Articular chondrocyte of knee joint (primary cell): ENCODE measurements at places on chromosomes 16 and 17. TPM values are rescaled to one million over a fixed set of nuclear protein-coding genes. Genes with fewer than 3 reads are reported as not detected.

The KRT25 gene
- total RNA-seq, result not detected in 2 replicates

The LDHD gene
- 2.8 and 3.8 TPM in 2 replicates for total RNA-seq

The NKD1 gene
- total RNA-seq, result 0.54 and 0.78 TPM in 2 replicates

The SCIMP gene
- total RNA-seq, result not detected in 2 replicates

The HS3ST3A1 gene
- total RNA-seq, result 2.2 and 5.9 TPM in 2 replicates

The CIBAR2 gene
- total RNA-seq, result 0.11 TPM in 1 of 2 replicates, not detected in the other

The PIGL gene
- 20.4 and 29.0 TPM in 2 replicates for total RNA-seq

The SLC22A31 gene
- 0.13 TPM in 1 of 2 replicates, not detected in the other for total RNA-seq

The SLFN14 gene
- total RNA-seq, result not detected in 2 replicates

The APOH gene
- total RNA-seq, result not detected in 2 replicates

The HSD17B2 gene
- total RNA-seq, result 0.39 and 0.76 TPM in 2 replicates

The RHBDF2 gene
- total RNA-seq, result 5.9 and 6.5 TPM in 2 replicates

The KRTAP4-5 gene
- not detected in 2 replicates for total RNA-seq

The ITGA2B gene
- 0.11 and 0.39 TPM in 2 replicates for total RNA-seq

The BAHCC1 gene
- total RNA-seq, result 10.1 and 14.4 TPM in 2 replicates

The SLC16A13 gene
- 0.22 and 0.52 TPM in 2 replicates for total RNA-seq

The CIITA gene
- total RNA-seq, result 1.1 and 1.6 TPM in 2 replicates

The CFAP97D1 gene
- total RNA-seq, result not detected in 2 replicates

The MT3 gene
- not detected in 2 replicates for total RNA-seq

The PROCA1 gene
- 0.54 and 0.78 TPM in 2 replicates for total RNA-seq

The CNGB1 gene
- not detected in 2 replicates for total RNA-seq

The ZFP3 gene
- total RNA-seq, result 3.6 and 3.9 TPM in 2 replicates

The SLC6A2 gene
- total RNA-seq, result not detected in 2 replicates

The PLXDC1 gene
- 2.4 and 6.3 TPM in 2 replicates for total RNA-seq

The ALOXE3 gene
- total RNA-seq, result not detected in 2 replicates

The BBS2 gene
- 69.4 and 82.0 TPM in 2 replicates for total RNA-seq

The HYDIN gene
- 4.2 and 5.6 TPM in 2 replicates for total RNA-seq

The ZG16B gene
- total RNA-seq, result 3.7 and 6.7 TPM in 2 replicates

The CACNG1 gene
- not detected in 2 replicates for total RNA-seq

The HMOX2 gene
- 29.3 and 34.8 TPM in 2 replicates for total RNA-seq

The KCNH4 gene
- total RNA-seq, result under 0.01 TPM in 1 of 2 replicates, not detected in the other

The PRAC2 gene
- total RNA-seq, result not detected in 2 replicates

The CDRT15 gene
- not detected in 2 replicates for total RNA-seq

The KRT23 gene
- total RNA-seq, result 0.39 and 0.43 TPM in 2 replicates

The FAM20A gene
- 11.9 and 15.8 TPM in 2 replicates for total RNA-seq

The BAIAP3 gene
- 0.11 and 0.13 TPM in 2 replicates for total RNA-seq
